Chondrocyte (in vitro differentiated cells): ENCODE measurements at places on chromosomes 5 and 9. TPM values are rescaled to one million over a fixed set of nuclear protein-coding genes. Genes with fewer than 3 reads are reported as not detected.
A peak's percentile ranks its signal among the peaks of the same experiment; 100 is the strongest.

- H3K4me1 ChIP-seq: no peaks in the 10 kb centered on the region
- no peak for DNase-seq
- H3K27ac ChIP-seq: no peak overlapping the region
- no peaks in the 10 kb centered on the region for H3K27me3 ChIP-seq
- no peak overlapping the region for H3K4me3 ChIP-seq
Observed at GRCh38 chr5:80837679-80838078, 122.5 kb upstream of the RASGRF2 start.

- H3K4me3 ChIP-seq: no peak overlapping the region
- H3K27ac ChIP-seq: no peak overlapping the region
- H3K36me3 ChIP-seq: peaks cover 10% of the 10 kb centered on the region
Observed at GRCh38 chr9:133339641-133340040, 3.7 kb upstream of the SURF6 start.

DNA sequence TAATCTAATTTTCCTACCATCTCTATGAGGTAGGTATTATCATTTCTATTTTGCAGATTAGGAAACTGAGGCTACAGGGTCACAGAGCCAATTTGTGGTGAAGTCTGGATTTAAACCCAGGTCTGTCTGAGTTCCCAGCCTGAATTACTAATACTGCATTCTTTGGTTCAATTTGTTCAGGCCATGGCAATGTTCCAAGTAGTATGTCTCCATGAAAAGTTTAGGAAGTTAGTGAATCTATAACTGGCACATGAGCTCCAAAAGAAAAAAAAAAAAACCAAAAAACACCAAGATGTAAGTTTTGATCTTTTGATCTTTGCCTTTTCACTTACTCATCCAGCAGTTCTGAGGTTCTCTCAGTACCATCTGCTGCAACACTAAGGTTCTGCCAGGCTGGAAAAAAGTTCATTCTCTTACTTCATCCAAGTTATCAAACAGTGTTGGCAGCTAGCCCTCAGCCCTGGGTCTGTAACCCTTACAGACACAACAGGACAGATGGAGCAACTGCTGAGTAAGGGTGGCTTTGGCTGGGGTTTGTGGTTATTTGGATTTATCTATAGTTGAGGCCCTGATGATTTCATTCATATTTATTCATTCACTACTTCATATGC is 4.4 kb upstream of the TMEM268 start:
- no peak for DNase-seq
- peaks cover 41% of the 10 kb centered on the region for H3K4me1 ChIP-seq
- no peak overlapping the region for H3K4me3 ChIP-seq
- H3K27me3 ChIP-seq: no peaks in the 10 kb centered on the region
- H3K36me3 ChIP-seq: peaks cover 3% of the 10 kb centered on the region

GRCh38 chr9:75885652-75886051 is 4.8 kb upstream of the PCSK5 start:
- no peak overlapping the region for H3K27ac ChIP-seq
- no peaks in the 10 kb centered on the region for H3K27me3 ChIP-seq
- H3K36me3 ChIP-seq: no peaks in the 10 kb centered on the region
- peaks cover 12% of the 10 kb centered on the region for H3K4me1 ChIP-seq

DNA sequence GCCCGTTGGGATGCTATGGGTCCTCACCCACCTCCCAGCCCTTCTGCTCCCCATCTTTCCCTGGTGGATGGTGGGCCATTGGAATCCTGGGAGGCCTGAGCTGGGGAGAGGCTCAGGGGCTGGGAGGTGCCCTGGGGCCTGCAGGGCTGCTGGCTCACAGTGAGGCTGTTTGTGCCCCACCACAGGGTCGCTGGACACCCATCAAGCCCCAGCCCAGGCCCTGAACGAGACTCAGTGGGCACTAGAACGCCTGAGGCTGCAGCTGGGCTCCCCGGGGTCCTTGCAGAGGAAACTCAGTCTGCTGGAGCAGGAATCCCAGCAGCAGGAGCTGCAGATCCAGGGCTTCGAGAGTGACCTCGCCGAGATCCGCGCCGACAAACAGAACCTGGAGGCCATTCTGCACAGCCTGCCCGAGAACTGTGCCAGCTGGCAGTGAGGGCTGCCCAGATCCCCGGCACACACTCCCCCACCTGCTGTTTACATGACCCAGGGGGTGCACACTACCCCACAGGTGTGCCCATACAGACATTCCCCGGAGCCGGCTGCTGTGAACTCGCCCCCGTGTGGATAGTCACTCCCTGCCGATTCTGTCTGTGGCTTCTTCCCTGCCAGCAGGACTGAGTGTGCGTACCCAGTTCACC is 4.9 kb upstream of the AIF1L start:
- no peak overlapping the region for H3K4me3 ChIP-seq
- no peaks in the 10 kb centered on the region for H3K36me3 ChIP-seq
- no peak for DNase-seq
- peaks cover 13% of the 10 kb centered on the region for H3K4me1 ChIP-seq
- peaks cover 4% of the 10 kb centered on the region for H3K27me3 ChIP-seq
- no peak overlapping the region for H3K27ac ChIP-seq

- H3K4me1 ChIP-seq: peaks cover 57% of the 10 kb centered on the region
- no peak for DNase-seq
- peak overlapping the region; percentile 52 for H3K27ac ChIP-seq
- H3K4me3 ChIP-seq: no peak overlapping the region
- no peaks in the 10 kb centered on the region for H3K36me3 ChIP-seq
Observed at GRCh38 chr5:9013147-9013546, 532.7 kb downstream of the SEMA5A start.

- no peaks in the 10 kb centered on the region for H3K27me3 ChIP-seq
- H3K4me1 ChIP-seq: peaks cover 27% of the 10 kb centered on the region
- H3K4me3 ChIP-seq: no peak overlapping the region
- no peak overlapping the region for H3K27ac ChIP-seq
Observed at GRCh38 chr5:168607946-168608345, 28.8 kb upstream of the PANK3 start.

GRCh38 chr5:33774341-33774740 is 117.4 kb downstream of the ADAMTS12 start:
- H3K4me3 ChIP-seq: no peak overlapping the region
- H3K27ac ChIP-seq: no peak overlapping the region
- H3K4me1 ChIP-seq: peaks cover 66% of the 10 kb centered on the region
- peaks cover 4% of the 10 kb centered on the region for H3K36me3 ChIP-seq
- H3K27me3 ChIP-seq: no peaks in the 10 kb centered on the region

DNA sequence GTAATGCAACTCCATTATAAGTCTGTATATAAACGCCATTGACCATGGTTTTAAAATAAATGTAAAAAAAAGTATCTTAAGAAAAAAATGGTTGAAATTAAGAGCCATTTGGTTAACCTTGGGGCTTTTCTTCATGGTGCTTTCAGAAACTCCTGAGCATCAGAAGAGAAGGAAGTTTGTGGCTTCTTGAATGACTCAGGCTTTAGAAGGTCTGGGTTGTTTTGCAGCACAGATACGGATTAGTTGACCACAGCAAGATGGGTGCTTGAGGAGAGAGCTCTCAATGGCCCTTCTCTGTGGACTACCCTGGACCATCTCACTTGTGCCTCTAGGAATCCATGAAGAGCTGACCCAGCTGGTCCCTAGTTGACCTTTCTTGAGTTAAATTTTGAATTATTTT is 189.5 kb downstream of the TMEM38B start:
- no peak overlapping the region for H3K4me3 ChIP-seq
- H3K36me3 ChIP-seq: no peaks in the 10 kb centered on the region
- no peak overlapping the region for H3K27ac ChIP-seq
- no peaks in the 10 kb centered on the region for H3K27me3 ChIP-seq
- DNase-seq: no peak

- no peaks in the 10 kb centered on the region for H3K36me3 ChIP-seq
- no peak overlapping the region for H3K27ac ChIP-seq
- peaks cover 17% of the 10 kb centered on the region for H3K4me1 ChIP-seq
- peaks cover 15% of the 10 kb centered on the region for H3K27me3 ChIP-seq
- H3K4me3 ChIP-seq: no peak overlapping the region
- DNase-seq: no peak
Observed at GRCh38 chr9:89940625-89941024, 335.8 kb downstream of the GADD45G start.

- H3K4me3 ChIP-seq: no peak overlapping the region
- no peaks in the 10 kb centered on the region for H3K36me3 ChIP-seq
- no peak overlapping the region for H3K27ac ChIP-seq
Observed at GRCh38 chr5:121090822-121091221, 626.7 kb downstream of the PRR16 start.

DNA sequence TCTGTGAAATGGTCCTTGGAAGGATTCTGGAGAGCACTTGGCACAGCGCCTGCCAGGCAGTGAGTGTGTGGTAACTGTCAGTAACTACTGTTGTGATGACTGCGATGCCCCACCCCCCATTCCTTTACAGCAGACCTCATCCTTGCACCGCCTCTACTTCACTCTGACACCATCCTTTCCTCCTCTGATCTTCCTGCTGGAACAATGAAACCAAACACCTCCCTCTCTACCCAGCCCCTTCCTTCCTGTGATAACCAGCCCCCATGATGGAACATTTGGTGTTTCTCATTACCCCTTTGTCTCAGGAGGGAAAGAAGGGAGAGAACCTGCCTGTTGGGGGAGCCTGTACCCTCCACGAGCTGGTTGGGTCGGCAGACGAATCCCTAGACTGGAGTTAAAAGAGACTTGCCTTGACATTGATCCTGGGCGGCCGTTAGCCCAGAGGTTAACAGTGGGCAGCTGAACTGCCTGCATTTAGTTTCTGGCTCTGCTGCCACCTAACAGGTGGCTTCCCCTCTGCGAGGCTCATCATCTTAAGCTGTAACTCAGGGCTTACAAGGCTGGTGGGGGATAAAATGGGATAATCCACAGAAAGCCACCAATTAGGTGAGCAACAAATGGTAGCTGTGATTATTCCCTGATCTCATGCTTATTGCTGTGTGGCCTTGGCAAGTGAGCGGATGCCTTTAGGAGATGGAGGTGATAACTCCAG is 34.2 kb upstream of the GRPEL2 start:
- no peak for DNase-seq
- no peak overlapping the region for H3K4me3 ChIP-seq
- H3K27ac ChIP-seq: no peak overlapping the region
- H3K36me3 ChIP-seq: no peaks in the 10 kb centered on the region
- no peaks in the 10 kb centered on the region for H3K27me3 ChIP-seq
- H3K4me1 ChIP-seq: peaks cover 3% of the 10 kb centered on the region

DNA sequence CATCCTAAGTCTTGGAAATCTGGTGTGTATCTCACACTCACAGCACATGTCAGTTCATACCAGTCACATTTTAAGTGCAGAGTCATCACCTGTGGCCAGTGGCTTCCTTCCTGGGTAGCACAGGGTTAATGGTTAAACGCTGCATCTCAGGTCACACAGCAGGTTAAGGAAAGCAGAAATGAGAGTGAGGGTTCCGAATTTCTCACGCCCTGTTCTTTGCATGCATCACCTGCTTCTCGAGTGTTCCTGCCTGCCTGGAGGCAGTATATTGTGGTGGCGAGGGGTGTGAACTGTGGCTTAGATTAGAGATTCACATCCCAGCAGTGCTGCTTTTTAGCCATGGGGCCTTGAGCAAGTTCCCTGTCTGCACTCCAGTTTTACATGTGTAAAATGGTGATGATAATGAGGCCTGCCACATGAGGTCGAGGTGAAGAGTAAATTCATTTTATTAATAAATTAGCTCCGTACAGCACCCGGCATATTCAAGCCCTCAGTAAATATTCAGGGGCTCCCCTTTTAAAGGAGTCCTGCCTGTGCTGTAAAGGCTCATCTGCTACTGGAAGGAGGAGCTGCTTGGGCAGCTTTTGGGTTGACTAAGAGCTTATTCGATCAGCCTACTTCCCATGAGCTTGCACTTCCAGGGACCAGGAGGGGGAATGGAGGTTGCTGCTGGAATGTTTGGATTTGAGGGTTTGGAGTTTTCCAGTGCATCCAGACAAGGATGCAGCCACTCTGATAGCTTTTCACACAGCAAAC is 61.1 kb upstream of the SAP30L start:
- H3K36me3 ChIP-seq: peaks cover 32% of the 10 kb centered on the region
- no peak for DNase-seq
- no peak overlapping the region for H3K27ac ChIP-seq
- no peak overlapping the region for H3K4me3 ChIP-seq

GRCh38 chr5:116564312-116564711 is 10.3 kb downstream of the SEMA6A start:
- H3K36me3 ChIP-seq: no peaks in the 10 kb centered on the region
- no peak overlapping the region for H3K4me3 ChIP-seq
- H3K27me3 ChIP-seq: peaks cover 4% of the 10 kb centered on the region
- H3K4me1 ChIP-seq: peaks cover 3% of the 10 kb centered on the region
- DNase-seq: no peak

- no peak for DNase-seq
- no peak overlapping the region for H3K27ac ChIP-seq
- no peaks in the 10 kb centered on the region for H3K27me3 ChIP-seq
- H3K4me1 ChIP-seq: no peaks in the 10 kb centered on the region
- H3K36me3 ChIP-seq: peaks cover 13% of the 10 kb centered on the region
- no peak overlapping the region for H3K4me3 ChIP-seq
Observed at GRCh38 chr5:134964359-134965270, 3.1 kb upstream of the CATSPER3 start.

DNA sequence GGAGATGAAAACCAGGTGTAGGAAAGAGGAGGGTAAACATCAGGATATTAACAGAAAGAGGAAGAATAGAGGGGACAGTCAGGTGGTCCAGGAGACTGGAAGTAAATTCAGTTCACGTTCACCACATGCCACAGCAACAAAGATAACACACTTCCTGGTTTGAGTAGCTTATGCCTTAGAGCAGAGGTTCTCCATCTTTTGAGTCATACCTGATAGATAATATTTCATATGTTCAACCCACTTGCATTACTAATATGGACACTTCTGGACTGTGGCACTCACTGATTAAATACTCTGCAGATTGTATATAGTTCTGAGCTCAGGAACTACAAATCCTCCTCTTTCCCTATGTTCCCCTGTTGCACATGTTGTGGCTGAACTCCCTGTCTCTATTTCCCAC is 179.9 kb upstream of the NR3C1 start:
- H3K27ac ChIP-seq: no peak overlapping the region
- H3K4me1 ChIP-seq: peaks cover 14% of the 10 kb centered on the region
- H3K4me3 ChIP-seq: no peak overlapping the region
- no peaks in the 10 kb centered on the region for H3K36me3 ChIP-seq
- no peaks in the 10 kb centered on the region for H3K27me3 ChIP-seq

DNA sequence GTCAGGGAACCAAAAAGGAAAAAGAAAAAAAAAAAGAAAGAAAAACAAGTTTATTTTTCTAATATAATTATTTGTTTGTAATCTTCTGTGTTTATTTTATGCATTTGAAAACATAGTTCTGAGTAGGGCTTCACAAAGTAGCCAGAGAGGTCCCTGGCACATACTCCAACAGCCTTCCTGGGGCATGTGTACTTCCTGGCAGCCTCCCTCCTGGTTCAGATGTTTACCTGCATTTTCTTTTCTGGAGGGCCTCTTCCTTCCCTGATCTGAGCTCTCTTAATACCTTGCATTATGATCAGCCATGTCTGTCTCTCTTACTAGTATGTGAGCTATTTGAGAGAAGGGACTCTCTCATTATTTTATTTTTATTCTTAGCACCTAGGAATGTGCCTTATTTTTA is 361.8 kb downstream of the KDM4C start:
- no peak for DNase-seq
- no peak overlapping the region for H3K27ac ChIP-seq
- H3K36me3 ChIP-seq: peaks cover 3% of the 10 kb centered on the region
- no peaks in the 10 kb centered on the region for H3K27me3 ChIP-seq

GRCh38 chr5:178113141-178113787 is at the start of gene N4BP3:
TSS of gene N4BP3 (plus strand) at chr5:178113532. CDS start at chr5:178119584, 6,052 bp downstream.
- no peak for DNase-seq
- H3K4me1 ChIP-seq: peaks cover 18% of the 10 kb centered on the region
- H3K27ac ChIP-seq: no peak within 1 kb of the TSS
- peaks cover 20% of the 10 kb centered on the region for H3K27me3 ChIP-seq
- H3K4me3 ChIP-seq: peak within 1 kb of the TSS; percentile 82

The PRLR gene
- 0.05 to 0.19 TPM in 2 of 3 replicates, not detected in the other for total RNA-seq

The RNF183 gene
- not detected in 3 replicates for total RNA-seq

The SPAG8 gene
- total RNA-seq: 0.30 to 3.3 TPM (median 0.82 TPM) in 3 replicates

The PFN3 gene
- total RNA-seq: not detected in 3 replicates

The IFNA2 gene
- total RNA-seq: not detected in 3 replicates

The SPINK7 gene
- total RNA-seq: not detected in 3 replicates

The SARDH gene
- total RNA-seq: 0.74 to 1.2 TPM in 2 of 3 replicates, not detected in the other
